ENCODE measurements at places on chromosomes 2 and 18.

- no peak for DNase-seq
These were observed 89.6 kb downstream of the MAP4K4 start for GRCh38 chr2:101787097-101787496.

- DNase-seq = no peak
These were observed 14.4 kb upstream of the GPR17 start for GRCh38 chr2:127631541-127631996.

DNA sequence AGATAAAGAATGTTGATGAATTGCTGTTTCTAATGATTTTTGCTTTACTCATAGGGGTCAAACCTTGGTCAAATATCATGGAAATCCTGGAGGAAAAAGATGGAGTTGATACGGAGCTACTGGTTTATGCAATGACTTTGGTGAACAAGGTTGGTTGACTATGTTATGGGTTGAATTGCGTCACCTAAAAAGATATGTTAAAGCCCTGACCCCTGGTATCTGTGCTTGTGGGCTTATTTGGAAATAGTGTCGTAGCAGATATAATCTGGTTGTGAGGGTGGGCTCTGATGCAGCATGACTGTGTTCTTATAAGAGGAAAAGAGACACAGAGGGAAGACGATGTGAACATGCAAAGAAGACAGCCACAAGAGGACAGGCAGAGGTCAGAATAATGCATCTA, 226.2 kb downstream of the TPGS2 start:
- DNase-seq = no peak

DNA sequence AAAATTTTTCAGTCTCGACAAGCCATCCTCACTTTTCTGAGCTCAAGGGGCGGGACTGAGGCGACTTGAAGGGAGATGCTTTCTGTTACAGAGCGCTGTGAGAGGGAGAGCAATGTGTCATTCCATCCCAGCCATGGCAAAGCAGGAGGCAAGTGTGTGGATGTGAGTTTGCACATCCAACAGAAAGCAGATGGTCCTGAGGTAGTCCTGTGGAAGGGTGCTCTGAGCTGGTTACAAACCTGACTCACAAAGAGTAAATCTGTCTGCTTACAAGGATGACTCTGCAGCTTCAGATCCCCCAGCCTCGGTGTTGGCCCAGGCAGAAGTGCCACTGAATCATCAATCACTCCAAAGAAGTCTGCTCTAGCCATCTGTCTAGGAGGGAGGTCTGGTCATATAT, 482.0 kb upstream of the DCC start:
- DNase-seq = no peak

DNA sequence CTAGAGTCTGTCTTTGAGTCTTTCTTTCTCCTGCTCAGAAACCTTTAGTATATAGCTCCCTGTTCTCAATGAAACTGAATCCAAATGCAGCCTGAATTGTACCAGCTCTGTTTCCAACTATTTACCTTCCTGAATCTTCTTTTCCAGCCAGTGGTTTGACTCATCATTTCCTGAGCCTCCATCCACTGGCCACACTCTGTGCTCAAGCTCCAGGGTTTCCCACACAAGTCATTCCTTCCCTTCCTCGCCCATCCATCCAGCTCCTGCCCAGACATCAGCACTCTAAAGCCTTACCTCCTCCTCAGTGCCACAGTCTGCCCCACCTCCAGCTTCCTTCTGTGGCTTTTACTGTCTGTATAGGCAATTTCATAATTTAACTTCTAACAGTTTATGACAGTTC, 233.6 kb upstream of the RASGRP3 start:
- no peak for DNase-seq

GRCh38 chr18:62258616-62259015, 66.5 kb upstream of the TNFRSF11A start:
- no peak for DNase-seq

DNA sequence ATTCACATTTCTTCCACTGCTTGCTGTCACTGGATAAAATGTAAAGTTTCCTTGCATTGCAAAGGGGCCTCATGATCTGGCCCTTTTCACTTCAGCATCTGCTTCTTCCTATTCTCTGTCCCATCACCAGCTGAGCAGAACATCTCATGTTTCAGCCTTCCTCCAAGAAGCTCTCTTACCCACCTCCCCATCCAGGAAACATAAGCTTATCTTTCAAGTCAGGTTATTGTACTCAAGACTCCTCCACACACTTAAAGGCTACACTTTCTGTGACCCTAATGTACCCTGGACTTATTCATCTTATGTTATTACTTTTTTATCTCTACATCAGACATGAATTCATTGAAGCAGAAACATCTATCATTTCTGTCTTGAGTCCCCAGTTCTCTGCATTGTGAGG, 230.5 kb downstream of the PMAIP1 start:
- no peak for DNase-seq

- DNase-seq = no peak
These were observed 103.4 kb upstream of the CAVIN2 start for GRCh38 chr2:191950132-191950874.

GRCh38 chr2:99490623-99491461, 1.0 kb upstream of the REV1 start:
- DNase-seq = no peak

- DNase-seq = no peak
These were observed 238.3 kb downstream of the PRKCE start for GRCh38 chr2:45889620-45890370.

GRCh38 chr2:26855466-26855865, 7.5 kb downstream of the DPYSL5 start:
- DNase-seq = no peak

DNA sequence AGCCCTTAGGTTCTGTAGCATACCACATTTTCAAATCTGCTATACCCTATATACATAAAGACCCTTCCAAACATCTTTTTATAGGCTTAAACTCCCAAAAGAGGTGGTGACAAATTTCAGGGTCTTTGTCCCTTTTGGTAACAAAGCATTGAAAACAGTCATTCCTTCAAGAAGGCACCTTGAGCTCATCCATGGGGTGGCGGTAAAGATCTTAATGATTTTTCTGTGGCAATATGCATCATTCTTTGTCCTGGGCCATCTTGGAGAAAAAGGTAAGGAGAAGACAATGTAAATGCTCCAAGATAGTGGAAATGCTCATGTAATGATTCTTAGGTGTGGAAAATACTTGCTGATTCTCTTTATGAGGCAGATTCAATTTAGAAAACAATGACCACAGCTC, 890.5 kb downstream of the CNTNAP5 start:
- no peak for DNase-seq

DNA sequence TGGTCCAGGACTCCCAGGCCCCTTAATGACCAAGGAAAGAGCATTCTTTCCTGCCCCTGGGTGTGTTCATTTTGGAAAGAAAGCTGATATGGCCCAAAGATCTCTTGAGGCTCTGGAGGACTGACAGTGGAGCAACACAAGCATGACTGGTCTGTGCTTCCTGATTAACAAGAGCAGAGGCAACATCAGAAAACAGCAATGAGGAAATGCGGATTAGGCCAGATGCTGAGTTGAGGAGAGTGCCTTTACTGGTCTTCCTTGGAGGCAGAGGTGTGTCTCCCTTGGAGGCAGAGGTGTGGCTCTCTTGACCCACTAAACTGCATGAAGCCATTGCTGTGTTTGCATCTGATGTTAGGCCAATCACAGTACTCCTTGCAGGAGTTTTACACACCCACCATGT, 19.9 kb downstream of the IL36B start:
- DNase-seq = no peak

GRCh38 chr18:67300498-67300897, 216.0 kb downstream of the DSEL start:
- no peak for DNase-seq

DNA sequence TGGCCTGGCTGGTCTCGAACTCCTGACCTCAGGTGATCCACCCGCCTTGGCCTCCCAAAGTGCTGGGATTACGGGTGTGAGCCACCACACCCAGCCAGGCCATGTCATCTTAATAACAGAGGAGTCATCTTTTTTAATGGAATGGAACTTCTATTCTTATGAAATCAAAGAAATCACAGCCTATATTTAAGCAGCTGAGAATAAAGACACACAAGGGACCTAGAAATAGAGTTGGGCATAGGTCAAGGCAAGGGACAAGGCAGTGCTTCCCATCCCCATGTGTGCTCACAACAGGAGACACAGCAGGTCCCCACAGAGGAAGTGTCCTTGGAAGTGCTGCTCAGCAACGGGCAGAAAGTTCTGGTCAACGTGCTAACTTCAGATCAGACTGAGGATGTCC, 3.2 kb downstream of the SNX17 start:
- DNase-seq = no peak

GRCh38 chr2:163646687-163647086, 89.1 kb downstream of the FIGN start:
- DNase-seq = no peak

DNA sequence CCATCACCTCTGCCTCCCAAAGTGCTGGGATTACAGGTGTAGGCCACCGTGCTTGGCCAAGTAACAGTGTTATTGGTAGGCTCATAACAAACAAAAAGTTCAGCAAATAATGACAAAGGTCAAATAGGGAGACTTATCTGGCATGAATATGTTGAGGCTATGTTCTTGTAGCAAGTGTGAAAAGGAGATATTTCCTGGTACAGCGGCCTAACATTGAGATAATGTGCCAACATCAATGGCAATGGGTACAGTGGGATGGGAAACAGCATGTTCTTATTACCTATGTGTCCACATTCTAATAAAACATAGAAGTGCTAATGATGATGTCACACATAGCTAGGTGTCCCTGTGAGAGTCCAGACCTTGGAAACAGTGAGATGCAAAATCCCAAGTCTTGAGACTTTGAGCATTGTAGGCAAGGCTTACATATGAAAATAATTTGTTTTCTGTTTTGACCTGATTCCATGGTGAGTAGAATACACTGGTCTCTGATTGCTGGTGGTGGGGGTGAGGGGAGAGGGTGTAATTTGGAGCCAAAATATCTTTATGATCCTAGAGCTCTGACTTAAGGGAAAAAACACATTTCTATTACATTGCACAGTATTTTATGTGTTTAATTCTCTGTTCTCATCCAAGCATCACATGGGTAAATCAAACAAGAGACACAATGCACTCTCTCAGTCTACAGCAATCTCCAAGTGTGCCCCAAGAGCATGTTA, 33.1 kb upstream of the PMAIP1 start:
- DNase-seq = no peak

DNA sequence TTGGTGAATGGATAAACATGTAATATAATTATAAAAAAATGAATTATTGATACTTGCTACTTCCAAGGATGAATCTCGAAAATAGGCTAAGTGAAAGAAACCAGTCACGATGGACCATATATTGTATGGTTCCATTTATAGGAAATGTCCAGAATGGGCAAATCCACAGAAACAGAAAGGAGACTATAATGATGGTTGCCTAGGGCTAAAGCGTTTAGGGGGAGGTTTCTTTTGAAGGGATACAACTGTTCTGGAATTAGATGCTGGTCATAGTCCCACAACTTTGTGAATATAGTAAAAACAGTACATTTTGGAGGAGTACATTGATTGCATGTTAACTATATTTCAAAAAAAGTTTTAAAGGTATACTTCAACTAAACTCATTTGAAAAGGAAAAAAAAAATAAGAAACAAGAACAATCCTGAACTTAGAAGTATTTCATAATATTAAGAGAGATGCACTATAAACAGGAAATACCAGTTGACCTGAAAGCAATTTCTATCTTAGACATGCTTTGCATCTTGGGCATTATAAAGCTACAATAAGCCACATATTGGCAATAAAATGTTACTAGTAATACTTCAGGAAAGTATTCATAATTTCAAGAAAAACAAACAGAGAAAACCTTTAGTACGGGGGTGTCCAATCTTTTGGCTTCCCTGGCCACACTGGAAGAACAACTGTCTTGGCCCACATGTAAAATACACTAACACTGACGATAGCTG, 130.0 kb downstream of the C2orf74 start:
- DNase-seq = no peak

DNA sequence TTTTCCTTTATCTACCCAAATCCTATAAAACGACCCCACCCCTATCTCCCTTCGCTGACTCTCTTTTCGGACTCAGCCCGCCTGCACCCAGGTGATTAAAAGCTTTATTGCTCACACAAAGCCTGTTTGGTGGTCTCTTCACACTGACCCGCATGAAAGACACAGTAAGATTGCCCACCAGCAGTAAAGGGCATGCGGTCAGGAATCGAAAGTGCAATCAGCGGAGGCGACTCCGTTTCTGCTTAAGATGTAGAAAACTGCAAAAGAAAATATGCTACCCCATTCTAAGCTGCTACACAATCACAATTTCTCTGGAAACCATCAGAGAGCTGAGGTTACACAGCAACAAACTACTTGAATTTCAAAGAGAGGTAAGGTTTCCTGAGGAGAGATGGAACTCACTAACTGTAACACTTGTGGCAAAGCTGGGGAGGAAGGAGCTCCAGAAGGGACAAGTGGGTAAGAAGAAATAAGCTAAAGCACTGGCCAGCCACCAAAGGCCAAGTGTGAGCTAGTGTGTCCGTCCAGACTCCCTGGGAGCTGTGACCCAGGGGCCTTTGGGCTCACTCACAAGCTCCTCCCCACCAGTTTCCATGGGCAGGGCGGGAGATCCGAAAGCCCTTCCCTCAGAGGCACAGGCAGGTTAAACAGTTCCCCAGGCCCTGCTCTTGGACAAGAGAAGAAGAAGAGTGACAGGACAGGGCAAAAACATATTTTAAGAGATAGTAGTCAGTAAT, 72.8 kb upstream of the TGFA start:
- DNase-seq = no peak

- no peak for DNase-seq
These were observed 61.4 kb upstream of the RTN4 start for GRCh38 chr2:55111570-55112228.

GRCh38 chr2:152385650-152386049, 50.7 kb downstream of the FMNL2 start:
- no peak for DNase-seq

DNA sequence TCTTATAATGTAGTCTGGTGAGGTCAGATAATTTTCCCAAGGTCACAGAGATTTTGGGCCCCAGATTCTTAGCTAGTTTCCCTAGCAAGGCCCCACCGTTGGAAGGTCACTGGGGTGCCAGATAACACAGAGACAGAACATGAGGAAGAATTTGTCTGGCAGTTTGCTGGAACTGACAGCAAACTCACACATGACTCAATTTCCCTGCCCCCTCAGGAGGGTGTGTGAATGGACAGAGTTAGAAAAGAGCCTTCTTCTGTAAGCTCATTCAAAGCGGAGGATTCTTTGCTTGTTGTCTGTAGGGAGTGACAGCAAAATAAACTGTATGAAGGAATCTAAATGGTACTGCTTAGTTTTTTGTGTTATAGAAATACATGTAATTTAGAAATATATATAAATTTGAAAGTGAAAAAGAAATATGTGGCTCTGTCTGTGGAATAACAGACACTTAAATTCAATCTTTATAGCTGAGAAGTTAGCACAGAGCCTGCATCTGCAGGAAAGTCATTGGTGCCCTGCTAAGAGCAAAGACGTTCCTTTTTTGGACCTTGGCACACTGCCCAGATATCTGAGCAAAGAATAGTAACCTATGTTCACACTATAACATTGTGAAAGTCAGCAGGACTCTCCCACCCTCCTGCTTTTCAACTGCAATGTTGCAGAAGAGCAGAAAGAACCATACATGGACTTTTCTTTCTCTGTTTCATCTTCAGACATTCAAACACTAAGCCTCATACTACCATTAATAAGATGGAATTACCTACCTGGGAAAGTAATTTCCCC, 2.1 kb downstream of the MDH1 start:
- DNase-seq = no peak

All from stimulated activated CD8-positive, alpha-beta memory T cell treated with anti-CD3 and anti-CD28 coated beads, Interleukin-12 subunit alpha, Interleukin-12 subunit beta, amount 100 ng/mL, for 4 hours (primary cell).